Stimulated activated CD4-positive, alpha-beta T cell treated with anti-CD3 and anti-CD28 coated beads, TNF-alpha, amount 100 ng/mL, for 1 hour (primary cell): ENCODE measurements at places on chromosomes 11 and 22.

- no peak for DNase-seq
Measured at GRCh38 chr22:30564761-30565119, 9.7 kb downstream of the GAL3ST1 start.

- no peak for DNase-seq
Measured at GRCh38 chr11:46519351-46519750, 74.5 kb downstream of the AMBRA1 start.

DNA sequence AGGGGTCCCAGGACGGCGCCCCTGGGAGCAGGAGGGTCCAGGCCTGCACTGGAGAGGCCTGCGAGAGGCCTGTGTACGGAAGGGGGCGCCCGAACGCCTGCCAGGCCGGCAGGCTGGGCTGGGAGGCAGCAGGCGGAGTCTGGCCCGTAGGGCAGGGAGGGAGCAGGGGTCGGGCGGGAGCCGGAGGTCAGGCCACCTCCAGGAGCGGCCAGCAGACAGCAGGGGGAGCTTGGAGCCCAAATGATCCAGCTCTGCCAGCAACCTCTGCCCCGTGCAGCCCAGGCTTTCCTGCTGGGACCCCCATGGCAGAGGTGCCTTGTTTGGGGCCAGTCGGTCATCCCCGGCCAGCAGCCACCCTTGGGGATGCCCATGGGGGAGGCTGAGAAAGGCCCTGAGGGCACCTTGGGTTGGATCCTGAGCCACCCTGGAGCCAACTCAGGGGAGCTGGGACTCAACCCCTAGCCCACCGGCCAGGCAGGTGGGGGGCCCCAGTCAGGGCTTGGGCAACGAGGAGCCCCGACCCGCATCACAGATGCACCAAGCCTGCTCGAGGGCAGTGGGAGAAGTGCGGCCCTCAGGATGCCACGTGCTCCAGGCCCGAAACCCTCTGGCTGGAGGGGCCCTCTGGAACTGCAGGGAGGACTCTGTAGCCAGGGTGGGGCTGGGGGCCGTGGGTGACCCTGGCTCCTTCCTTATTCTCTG is 9.6 kb upstream of the SYT8 start:
- DNase-seq = no peak

GRCh38 chr11:63862923-63863322 is 24.0 kb downstream of the MARK2 start:
- DNase-seq = no peak

DNA sequence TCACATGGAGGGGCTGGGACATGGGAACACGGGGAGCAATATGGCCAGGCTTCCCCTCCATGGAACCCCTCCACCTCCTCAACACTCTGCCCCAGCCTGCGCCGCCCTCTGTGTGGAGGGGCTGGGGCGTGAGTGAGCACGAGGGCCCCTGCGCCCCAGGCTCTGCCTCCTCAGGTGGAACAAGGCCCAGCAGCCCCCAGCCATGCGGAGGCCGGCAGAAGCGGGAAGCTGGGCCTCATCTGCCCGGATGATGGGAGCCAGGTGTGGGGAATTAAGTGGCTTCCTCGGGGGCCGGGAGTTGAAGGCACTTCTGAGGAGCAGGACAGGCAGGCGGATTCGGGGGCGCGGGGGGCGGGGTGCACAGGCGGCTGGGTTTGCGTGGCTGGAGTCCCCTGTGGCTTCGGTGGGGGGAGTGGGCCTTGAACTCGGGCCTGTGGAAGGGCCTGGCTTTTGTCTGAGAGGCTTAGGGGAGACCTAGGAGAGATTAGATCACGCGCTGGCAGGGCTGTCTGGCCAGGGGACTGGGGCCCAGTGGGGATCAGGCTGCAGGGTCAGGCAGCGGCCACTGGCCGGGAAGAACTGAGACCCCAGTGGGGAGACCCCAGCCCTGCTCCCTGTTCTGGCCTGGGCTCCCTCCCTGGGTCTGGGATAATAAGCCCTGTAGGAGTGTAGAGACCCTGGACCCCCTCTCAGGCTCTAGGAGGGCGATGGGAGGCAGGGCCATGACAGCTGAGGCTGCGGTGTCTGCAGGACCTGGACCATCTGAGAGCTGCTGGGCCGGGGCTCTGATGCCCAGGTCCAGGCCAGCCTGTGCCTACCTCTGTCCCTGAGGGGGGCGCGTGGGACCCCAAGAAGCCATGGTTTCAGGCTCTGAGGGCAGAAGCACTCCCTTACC is 13.3 kb downstream of the PRR33 start:
- DNase-seq = no peak

GRCh38 chr22:23789121-23789520 is 2.4 kb downstream of the SMARCB1 start:
- DNase-seq = no peak

GRCh38 chr11:35214792-35215193 is 75.8 kb downstream of the CD44 start:
- no peak for DNase-seq

DNA sequence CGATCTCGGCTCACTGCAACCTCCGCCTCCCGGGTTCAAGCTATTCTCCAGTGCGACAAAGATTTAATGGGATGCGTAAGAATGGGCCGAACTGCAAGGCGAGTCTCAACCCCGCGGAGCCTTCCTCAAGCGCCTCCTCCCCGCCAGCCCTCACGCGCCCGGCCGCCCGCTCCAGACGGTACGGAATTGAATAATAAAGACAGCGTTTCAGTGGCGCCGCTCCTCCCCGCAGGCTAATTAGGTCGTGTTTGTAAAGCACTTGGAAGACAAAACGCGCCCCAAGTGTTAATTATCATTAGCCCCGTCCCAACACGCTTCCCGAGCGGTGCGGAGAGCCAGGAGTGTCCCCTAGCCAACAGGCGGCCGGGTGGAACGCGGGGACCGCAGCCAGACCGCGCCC is 192.0 kb downstream of the BUD13 start:
- DNase-seq = no peak

GRCh38 chr11:118223992-118224391 is 819 bp downstream of the JAML start:
- DNase-seq = no peak

DNA sequence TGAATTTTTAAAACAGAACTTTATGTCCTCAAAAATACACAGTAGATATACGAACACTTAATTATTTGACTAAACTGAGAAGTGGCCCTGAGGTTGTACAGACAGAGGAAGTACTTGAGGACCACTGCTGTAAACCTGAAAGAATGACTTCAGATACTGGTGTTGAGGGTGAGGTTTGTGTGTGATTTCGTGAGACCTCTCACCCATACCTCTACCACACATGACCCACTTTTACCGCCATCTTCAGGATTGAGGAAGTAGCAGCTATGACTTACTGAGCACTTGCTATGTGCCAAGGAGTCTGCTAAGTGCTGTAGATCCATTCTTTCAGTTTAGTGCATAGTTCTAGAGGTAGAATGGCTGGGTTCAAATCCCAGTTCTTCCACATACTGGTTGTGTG is 21.9 kb downstream of the MMP13 start:
- DNase-seq = no peak

DNA sequence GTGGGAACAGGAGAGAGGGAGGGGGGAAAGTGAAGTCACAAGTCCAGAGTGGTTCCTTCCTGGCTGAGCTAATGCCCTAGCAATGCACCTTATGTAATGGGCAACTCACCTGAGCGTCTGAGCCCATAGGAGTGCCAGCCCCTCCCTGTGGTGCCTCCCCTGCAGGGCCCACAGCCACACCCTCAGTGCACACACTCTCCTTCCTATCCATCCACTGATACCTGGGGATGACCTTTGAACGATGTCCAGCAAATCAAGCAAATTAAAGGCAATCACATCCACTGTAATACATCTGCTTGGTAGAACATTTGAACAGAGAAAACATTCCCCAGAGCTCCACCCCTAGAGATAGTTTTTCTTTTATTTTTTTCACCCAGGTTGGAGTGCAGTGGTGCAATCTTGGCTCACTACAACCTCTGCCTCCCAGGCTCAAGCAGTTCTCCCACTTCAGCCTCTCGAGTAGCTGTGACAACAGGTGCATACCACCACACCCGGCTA is 19.6 kb upstream of the MICAL2 start:
- DNase-seq = no peak

- no peak for DNase-seq
Measured at GRCh38 chr11:44870181-44870580, 80.5 kb downstream of the TP53I11 start.

DNA sequence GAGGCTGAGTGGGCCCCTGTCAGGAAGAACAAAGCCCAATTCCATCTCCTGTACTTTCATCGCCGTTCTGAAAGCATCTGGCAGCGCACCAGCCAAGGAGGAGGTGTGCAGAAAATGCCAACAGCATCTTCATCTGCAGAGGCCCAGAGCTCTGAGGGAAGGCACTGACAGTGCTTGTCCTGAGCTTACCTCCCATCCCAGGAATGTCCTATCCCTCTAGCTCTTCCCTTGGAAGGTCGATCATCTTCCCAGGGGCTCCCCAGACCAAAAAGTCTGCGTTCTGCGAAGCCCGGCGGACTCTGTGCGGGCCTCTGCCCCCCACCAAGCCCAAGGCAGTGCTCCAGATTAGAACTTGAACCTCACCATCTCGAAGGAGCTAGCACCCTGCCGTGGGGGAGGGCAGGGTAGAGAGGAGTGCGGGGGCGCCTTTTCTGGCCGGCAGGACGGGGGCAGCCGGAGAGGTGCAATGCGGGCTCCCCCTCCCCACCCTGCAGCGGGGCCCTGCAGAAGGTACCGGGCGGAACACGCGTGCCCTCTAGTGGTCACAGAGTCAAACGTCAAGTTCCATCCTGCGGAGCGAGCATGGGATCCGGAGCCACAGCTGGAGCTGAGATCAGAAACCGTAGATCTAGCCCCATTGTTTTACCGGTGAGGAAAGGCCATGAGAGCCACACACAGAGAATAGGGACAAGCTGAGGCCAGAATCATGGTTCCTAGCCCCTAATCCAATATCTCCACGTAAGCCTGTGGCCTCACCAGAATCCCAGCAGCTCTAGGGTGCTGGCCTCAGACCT is 5.0 kb downstream of the SCN2B start:
- DNase-seq = peak; percentile 51

- no peak for DNase-seq
Measured at GRCh38 chr22:37331856-37332536, 49.7 kb downstream of the CYTH4 start.

DNA sequence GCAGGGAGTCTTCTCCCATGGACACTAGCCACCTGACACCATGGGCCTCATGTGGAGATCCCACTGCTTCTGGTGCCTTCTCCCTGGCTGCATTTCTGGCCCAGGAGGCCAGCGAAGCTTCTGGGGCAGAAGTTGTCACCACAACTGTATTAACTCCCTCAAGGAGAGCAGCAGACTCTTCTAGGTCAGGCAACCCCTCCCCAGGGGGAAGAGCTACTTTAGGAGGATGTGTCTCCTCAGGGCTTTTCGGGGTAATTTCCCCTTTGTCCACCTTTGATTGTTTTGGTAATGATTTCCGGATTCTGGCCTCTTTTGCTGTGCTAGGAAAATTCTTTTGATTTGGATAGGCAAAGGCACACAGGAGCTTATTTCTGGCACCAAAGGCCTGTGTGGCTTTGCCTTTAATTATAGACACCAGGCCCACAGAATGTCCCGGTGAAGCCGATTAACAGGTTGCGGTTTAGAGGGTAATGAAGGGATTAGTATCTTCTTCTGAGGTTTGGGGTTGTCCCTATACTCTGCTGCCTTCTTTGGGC is 8.9 kb upstream of the UCP2 start:
- no peak for DNase-seq

GRCh38 chr11:65180877-65181568 is 705 bp upstream of the CAPN1 start:
- DNase-seq = no peak

- DNase-seq = no peak
Measured at GRCh38 chr22:28903729-28904128, 20.4 kb downstream of the ZNRF3 start.

- DNase-seq = peak; percentile 41
Measured at GRCh38 chr11:119094816-119095065, 6.9 kb downstream of the DPAGT1 start.

DNA sequence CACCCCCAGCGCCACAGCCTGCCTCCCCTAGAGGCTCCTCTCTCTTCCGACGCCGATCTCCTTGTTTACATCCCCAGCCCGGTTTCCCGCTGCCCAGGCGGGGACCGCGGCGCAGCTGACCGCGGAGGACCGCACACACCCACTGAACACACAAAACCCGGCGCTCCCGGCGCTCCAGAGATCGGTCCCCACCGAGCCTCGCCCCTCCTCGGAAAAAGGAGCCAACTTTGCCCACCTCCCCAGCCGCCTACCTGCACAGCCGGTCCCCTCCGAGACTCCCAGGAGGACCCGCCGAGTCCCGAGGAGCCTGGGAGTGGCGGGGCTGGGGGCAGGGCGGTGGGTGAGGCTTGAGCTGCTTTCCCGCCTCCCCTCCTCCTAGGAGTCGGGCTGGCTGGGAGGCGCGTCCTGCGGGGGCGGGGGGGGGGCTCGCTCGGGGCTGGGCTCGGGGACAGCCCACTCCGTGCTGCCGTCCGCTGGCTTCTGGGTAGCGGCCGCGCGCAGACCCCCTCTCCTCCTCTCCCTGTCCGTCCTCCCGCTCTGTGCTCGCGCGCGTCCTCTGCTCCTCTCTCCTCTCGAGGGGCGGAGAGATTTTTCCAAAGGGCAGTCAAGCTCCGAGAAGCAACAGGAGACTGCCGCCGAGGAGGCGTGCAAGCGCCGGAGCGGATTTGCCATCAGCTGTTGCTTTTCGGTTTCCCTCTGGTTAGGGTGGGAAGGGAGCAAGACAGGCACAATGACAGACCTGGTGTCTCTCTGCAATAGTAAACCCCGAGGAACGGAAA is at the start of gene FXYD6:
Gene FXYD6, minus strand, starts transcription at position 318 of the 779 bp plus-strand sequence. CDS start 33,882 bp downstream, outside the sequence.
- no peak for DNase-seq

- no peak for DNase-seq
Measured at GRCh38 chr11:110858547-110858921, 146.3 kb upstream of the ARHGAP20 start.

- no peak for DNase-seq
Measured at GRCh38 chr11:44957776-44958564, 7.3 kb upstream of the TP53I11 start.

DNA sequence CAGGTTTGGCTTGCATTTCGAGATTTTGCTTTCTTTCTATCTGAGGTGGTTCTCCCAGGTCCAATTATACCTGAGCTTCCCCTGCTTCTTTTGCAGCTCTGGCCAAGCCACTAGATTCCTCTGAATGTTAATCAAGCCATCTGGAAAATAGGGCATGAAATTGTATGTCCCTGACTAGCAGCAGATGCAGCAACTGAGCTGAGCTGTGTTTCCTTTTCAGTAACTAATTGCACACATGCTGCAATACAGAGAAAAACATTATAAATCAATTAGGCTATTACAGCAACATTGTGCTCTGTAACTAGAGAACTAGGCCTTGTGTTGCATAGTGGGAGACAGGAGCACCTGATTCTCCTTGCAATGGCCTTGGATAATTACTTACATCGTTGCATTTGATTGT is 408.3 kb downstream of the ETS1 start:
- DNase-seq = no peak
